ENCODE measurements at places on chromosomes 3 and 15. TPM values are rescaled to one million over a fixed set of nuclear protein-coding genes. Genes with fewer than 3 reads are reported as not detected.

DNA sequence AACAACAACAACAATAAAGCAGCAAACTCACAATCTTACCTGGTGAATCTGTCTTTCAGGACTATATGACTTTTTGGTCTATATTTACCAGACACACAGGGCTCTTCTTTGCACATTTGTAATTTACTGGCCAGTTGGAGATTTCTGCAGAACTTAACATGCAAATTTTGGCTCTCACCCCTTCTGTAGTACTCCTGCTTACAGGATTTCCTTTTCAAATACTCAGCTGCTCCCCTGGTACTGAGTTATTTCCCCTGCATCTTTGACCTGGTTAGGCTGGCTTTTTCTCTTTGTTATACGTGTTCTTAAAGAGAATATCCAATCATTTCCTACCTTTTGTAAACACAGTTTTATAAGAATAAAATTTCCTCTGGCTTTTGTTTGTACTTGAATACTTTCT is 228.0 kb downstream of the MBNL1 start:
- H3K27me3 ChIP-seq, result no peaks in the 10 kb centered on the region
- no peak overlapping the region for H3K27ac ChIP-seq
- no peaks in the 10 kb centered on the region for H3K4me1 ChIP-seq
- no peak overlapping the region for H3K4me3 ChIP-seq

- H3K4me1 ChIP-seq, result no peaks in the 10 kb centered on the region
- H3K4me3 ChIP-seq, result no peak overlapping the region
- H3K27me3 ChIP-seq, result no peaks in the 10 kb centered on the region
- no peak overlapping the region for H3K27ac ChIP-seq
- H3K36me3 ChIP-seq, result no peaks in the 10 kb centered on the region
Observed at GRCh38 chr15:99016680-99017321, 9.2 kb upstream of the PGPEP1L start.

GRCh38 chr3:102295756-102296155 is 139.1 kb upstream of the ZPLD1 start:
- H3K36me3 ChIP-seq, result no peaks in the 10 kb centered on the region
- DNase-seq, result no peak
- H3K27ac ChIP-seq, result no peak overlapping the region
- no peaks in the 10 kb centered on the region for H3K4me1 ChIP-seq

HTR3E gene
- not detected for total RNA-seq

SLC38A3 gene
- total RNA-seq, result 0.41 TPM

LXN gene
- 40.9 TPM for total RNA-seq

GOLGA6B gene
- total RNA-seq, result not detected

ATP2B2 gene
- total RNA-seq, result 0.74 TPM

Data from prostate gland (tissue), 2 donors.